ENCODE measurements at places on chromosomes 6 and 20.
A peak's percentile ranks its signal among the peaks of the same experiment; 100 is the strongest.

- no peak for DNase-seq
Measured at GRCh38 chr20:48908656-48909319, 12.7 kb upstream of the ARFGEF2 start.

GRCh38 chr6:151661928-151662327, 145.6 kb upstream of the ESR1 start:
- no peak for DNase-seq

DNA sequence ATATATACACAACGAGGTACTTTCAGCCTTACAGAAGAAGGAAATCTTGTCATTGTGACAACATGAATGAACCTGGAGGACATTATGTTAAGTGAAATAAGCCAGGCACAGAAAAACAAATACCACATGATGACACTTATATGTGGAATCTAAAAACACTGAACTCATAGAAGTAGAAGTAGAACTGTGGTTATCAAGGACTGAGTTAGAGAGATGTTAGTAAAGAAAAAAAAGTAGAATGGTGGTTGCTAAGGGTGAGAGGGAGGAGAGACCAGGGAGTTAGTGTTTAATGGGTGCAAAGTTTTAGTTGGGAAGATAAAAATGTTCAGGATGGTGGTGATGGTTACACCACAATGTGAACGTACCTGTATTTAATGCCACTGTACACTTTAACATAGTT, 4.8 kb upstream of the STX11 start:
- DNase-seq = no peak

GRCh38 chr20:24648919-24649318, 179.5 kb downstream of the SYNDIG1 start:
- DNase-seq = no peak

- DNase-seq = no peak
Measured at GRCh38 chr6:160791981-160792418, 90.0 kb downstream of the PLG start.

DNA sequence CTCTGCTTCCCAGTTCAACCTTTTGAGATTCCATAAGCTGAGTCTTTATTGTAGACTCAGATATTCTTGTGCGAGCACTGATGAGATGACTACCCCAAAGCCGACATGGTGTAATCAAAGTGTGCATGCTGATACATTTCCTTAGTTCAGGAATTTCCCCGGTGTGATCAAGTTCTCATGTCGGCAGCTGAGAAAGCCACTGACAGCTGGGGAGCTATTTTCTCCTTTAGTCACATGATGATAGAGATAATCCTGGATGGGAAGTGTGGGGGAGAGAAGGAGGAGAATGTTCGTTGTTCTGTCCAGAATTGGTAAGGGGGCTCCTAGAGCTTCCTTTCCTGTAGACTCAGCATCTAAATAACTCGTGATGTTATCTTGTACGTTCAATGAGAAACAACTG, 7.7 kb upstream of the CAP2 start:
- DNase-seq = no peak

DNA sequence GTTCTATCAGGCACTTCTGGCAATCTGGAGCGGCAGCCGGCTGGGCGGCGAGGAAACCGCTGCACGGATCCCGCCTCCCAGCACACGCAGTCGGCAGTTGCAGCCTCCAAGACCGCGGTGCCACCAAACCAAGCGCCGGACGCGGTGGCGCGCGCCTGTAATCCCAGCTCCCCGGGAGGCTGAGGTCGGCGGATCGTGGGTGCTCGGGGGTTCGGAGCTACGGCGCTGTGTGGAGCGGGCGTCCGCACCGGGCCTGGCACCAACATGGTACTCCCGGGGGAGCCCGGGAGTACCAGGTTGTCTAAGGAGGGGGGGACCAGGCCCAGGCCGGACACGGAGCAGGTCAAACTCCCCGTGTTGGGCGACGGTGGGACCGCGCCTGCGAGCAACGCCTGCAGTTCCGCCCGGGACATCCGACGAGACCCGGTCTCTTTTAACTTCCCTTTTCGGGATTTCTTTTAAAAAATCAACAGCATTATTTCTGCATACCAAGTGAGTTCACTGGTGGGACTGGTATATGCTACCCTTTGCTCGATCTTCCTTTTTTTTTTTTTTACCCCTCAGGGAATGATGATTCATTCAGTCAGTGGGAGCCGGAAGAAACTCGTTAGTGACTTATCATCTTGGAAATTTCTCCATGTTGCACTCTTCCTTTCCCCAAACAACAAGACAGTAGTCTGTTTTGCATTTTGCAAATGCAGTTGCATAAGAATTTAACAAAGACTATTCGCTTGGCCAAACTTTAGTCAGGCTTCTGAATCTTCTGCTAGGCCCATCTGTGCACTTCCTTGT, 27.6 kb downstream of the ZNF311 start:
- DNase-seq = no peak

- no peak for DNase-seq
Measured at GRCh38 chr20:59453759-59454560, 150.4 kb upstream of the PHACTR3 start.

DNA sequence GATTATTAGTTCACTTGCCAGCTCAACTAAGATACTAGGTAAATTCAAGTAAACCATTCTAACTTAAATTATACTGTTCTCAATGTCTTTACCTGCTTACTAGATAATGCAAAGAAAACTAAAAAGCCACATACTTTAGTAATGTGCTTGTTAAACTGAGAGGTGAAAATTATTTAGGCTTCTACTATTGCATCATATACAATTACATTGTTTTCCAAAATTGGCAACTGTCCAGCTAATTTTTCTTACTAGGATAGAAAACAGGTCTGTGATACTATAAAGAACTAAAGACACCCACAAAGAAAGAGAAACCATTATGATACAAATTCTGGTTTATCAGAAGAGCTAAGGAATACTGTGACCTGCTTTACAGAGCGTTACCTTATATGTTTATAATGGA, 45.6 kb upstream of the ALDH8A1 start:
- DNase-seq = no peak

DNA sequence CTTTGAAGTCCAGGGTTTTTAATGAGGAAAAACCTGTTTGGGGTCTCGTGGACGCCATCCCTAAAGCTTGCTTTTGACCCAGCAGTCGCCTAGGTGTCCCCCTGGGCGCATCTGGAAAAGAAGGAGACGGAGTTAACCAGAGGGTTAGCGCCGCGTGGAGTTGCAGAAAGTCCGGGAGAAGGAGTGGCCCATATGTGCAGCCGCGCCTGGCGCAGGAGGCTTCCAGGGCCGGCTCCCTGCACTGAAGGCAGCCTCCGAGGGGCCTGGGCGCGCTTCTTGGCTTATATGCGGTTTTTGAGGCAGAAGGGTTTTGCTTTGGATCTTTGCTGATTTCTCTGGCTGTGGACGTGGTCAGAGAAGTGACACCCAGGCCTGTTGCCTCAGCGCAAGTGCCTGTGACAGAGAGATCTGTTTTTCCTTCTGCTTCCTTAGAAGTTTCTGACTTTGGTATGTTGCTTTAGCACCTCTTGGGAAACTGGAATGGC, 987 bp downstream of the TMEM181 start:
- DNase-seq = no peak

DNA sequence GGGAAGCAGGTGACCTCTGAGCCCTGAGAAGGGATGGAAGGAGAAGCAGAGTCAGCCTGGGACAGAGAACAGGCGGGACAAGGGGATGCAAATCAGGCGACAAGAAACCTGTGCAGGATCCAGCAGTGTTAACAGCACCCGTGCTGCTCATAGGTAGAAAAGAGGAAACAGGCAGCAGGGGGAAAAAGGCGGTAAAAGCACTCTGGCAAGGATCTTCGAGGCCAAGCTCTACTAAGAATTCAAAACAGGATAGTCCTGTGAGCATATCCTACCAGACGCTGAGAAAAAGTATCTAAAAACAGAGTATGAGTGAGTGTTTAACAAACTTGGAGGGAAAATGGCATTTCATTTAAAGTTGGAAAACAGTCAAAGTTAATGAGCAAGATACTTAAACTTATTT, 16.7 kb downstream of the C6orf118 start:
- no peak for DNase-seq

- DNase-seq = peak; percentile 52
Measured at GRCh38 chr20:44810391-44811149, at the start of gene RIMS4. Gene RIMS4 (minus strand): TSS chr20:44810546. CDS start chr20:44810271, 275 bp downstream.

DNA sequence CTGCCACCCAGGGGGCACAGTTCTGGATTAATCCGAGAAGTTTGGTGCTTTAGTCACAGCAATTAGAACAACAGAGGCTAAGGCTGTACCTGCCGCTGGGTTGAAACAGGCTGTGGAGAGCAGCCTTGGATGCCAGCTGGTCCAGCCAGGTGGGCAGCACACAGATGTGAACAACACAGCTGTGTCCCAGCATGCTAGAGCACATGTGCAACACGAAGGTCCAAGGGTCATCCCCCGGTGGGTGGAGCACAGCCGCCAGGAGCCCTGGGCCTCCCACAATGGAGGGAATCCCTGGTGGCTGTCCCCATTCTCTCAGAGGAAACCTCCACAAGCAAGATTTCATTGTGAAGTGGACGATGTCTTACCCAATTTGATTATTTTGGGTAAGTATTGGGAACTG, 99.2 kb upstream of the SYNDIG1 start:
- DNase-seq = no peak
